CD8-positive, alpha-beta memory T cell (primary cell): ENCODE measurements at places on chromosomes 13 and 19. TPM values are rescaled to one million over a fixed set of nuclear protein-coding genes. Genes with fewer than 3 reads are reported as not detected.

DNA sequence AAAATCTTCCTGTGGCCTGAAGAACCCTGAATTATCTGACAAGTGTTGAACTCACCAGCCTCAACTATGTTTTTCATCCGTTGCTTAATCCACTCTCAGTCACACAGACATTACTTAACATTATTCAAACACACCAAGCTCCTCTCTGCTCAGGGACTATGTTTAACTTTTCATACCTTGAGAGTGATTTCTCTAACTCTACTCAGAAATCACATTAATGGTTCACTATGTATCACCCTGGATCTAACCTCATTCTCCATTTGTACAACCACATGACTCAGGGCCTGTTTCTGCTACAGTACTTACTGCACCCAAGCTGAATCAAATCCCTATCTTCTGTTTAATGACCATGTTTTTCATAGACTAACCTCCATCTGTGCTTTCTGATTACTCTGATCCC is 553.7 kb upstream of the PRR20A start:
- DNase-seq = no peak
- no peak overlapping the region for H3K4me3 ChIP-seq
- no peaks in the 10 kb centered on the region for H3K4me1 ChIP-seq

DNA sequence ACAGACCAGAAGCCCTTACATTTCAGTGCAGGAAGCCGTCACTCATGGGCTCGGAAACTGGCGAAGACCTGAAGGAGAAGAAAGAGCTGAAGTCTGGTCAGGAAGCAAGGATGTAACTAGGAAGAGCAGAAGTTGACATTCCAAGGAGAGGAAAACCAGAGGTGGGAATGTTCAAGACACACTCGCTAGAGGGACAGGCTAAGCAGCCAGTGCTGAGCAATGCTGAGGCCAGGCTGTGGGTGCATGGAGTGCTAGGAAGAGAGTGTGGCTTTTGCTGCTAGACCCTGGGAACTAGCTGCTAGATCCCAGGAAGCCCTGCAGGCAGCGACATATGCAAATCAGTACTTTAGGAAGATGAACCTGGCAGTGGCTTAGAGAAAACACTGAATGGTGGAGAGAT is 12.1 kb upstream of the URAD start:
- no peak overlapping the region for H3K4me3 ChIP-seq
- DNase-seq = no peak
- no peaks in the 10 kb centered on the region for H3K27me3 ChIP-seq
- H3K4me1 ChIP-seq = no peaks in the 10 kb centered on the region

DNA sequence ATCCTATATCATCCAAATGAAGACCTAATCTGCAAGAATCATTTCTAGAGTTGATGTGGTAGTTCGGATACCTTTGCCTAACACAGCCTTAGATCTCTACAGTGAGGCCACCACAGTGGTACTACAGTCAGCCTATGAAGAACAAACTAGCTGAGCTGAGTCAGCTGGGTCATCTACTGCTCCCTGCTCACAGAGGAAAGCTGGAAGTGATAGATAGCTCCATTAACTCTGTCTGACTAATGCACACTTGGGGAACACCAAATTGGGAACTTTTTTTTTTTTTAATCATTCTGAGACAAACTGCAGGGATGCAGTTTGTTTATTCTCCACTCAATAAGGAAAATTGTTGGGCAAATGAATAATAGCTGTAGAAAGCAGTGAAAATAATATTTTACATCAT is 1160.6 kb downstream of the PCDH9 start:
- no peaks in the 10 kb centered on the region for H3K4me1 ChIP-seq
- H3K27ac ChIP-seq = no peak overlapping the region
- no peaks in the 10 kb centered on the region for H3K27me3 ChIP-seq
- no peaks in the 10 kb centered on the region for H3K36me3 ChIP-seq
- no peak overlapping the region for H3K4me3 ChIP-seq

Gene RNF17
- not detected for total RNA-seq

GRCh38 chr13:33937373-33938098 is 119.6 kb downstream of the RFC3 start:
- H3K4me1 ChIP-seq = no peaks in the 10 kb centered on the region
- H3K27me3 ChIP-seq = no peaks in the 10 kb centered on the region
- H3K4me3 ChIP-seq = no peak overlapping the region
- no peak overlapping the region for H3K27ac ChIP-seq
- no peaks in the 10 kb centered on the region for H3K36me3 ChIP-seq

Gene CGB5
- total RNA-seq = not detected

- H3K27me3 ChIP-seq = no peaks in the 10 kb centered on the region
- no peaks in the 10 kb centered on the region for H3K4me1 ChIP-seq
- no peaks in the 10 kb centered on the region for H3K36me3 ChIP-seq
- no peak overlapping the region for H3K4me3 ChIP-seq
These were observed 13.0 kb downstream of the LRP3 start for GRCh38 chr19:33207040-33207620.

Gene IL4I1
- total RNA-seq = 35.6 TPM
